Thymus (tissue), 14 donors: ENCODE measurements at places on chromosomes 1 and 21.

- no peak for DNase-seq
Observed at GRCh38 chr21:45533361-45533845, 8.8 kb downstream of the SLC19A1 start.

GRCh38 chr1:219472596-219472995 lies 140.3 kb downstream of the ZC3H11B start:
- DNase-seq: no peak

DNA sequence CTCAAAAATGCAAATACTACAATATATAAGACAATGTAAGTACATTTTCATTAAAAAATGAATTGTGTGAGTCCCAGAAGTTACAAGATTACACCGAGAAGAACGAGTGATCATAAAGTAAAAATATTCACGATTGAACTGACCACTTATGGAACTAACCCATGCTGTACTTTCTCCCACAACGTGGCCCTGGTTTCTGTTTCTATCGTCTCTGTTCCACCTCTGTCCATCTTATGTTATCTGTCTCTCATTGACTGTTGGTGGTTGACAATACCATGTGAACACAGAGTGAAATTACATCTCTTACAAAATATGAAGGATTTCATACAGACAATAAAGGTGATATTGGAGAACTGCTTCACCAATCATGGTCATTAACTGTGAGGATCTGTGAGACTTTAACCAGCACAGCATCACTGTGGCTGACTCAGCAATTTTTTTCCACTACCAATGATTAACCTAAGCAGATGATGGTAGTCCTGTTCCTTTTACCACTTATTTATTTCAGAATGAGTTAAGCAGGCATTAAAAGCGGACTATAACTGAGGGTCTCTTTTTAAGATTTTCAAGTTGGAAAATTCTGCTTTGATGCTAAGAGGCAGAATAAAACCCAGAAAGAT lies 165.1 kb downstream of the TGFB2 start:
- no peak for DNase-seq

DNA sequence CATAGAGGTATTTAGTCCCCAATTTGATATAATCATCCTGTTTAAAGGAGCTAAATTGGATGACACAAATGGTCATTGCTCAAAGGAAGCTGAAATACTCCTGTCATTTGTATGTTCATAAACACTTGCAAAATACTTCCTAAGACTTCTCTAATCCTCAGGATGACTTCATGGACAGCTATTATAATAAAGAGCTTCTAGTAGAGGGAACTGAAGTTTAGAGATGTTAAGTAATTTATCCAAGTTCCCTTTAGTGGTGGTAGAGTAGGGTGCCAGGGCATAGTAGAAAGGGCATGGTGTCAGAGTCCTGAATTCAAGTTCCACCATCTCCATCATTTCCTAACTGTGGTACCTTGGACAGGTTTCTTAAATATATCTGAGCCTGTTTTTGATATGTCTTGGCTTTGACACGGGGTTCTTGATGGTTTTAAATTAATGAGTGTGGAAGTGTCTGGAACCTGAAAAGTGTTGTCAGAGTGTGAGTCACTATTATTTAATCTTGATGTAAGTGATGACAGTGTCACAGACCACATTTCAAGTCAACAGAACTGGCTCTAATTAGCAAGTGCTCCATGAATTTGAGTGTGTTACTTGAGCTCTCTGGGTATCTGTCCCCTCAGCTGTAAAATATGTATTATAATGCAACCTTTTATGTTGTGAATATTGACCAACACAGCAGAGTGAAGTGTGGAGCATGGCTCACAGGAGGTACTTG lies 12.1 kb upstream of the GBP6 start:
- no peak for DNase-seq

GRCh38 chr1:188070848-188071247 lies 1242.1 kb downstream of the PLA2G4A start:
- no peak for DNase-seq

DNA sequence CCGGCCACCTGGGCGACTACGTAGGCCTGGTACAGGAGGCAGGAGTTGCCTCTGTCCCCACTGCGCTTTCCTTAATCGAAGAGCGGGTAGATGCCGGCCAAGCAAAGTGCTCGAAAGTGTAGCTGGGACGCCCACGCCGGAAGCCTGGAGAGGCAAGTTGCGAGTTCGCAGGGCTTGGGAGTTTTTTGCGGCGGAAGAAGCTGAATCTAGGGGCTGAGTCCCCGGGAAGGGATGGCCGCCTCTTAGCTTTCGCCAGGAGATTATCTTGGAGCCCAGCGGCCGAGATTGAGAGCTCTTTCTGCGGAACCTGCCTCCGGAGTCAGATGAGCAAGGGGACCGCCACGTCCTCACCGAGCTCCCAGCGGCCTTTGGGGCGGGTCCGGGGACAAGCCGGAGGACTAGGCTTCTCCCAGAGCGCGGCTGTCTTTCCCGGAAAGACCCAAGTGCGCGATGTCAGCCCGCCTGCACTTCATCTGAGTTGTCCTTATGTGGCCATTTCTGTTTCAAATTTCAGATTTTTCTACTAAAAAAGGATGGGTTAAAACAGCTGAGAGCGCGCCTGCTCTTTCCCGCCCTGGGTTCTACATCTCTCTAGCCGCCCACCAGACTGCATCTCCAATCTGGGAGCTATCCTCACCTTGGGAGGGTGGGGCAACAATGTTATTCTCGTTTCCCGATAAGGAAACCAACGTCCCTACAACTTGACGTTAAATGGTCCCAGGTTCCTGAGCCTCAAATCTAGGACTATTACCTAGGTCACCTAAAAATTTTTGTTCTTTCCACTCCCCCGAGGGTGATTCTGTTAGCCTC lies 12.4 kb upstream of the TBX15 start:
- DNase-seq: no peak

GRCh38 chr1:31122101-31122735 lies 56.7 kb upstream of the PUM1 start:
- no peak for DNase-seq

- no peak for DNase-seq
Observed at GRCh38 chr1:21594935-21595897, 73.9 kb downstream of the RAP1GAP start.

DNA sequence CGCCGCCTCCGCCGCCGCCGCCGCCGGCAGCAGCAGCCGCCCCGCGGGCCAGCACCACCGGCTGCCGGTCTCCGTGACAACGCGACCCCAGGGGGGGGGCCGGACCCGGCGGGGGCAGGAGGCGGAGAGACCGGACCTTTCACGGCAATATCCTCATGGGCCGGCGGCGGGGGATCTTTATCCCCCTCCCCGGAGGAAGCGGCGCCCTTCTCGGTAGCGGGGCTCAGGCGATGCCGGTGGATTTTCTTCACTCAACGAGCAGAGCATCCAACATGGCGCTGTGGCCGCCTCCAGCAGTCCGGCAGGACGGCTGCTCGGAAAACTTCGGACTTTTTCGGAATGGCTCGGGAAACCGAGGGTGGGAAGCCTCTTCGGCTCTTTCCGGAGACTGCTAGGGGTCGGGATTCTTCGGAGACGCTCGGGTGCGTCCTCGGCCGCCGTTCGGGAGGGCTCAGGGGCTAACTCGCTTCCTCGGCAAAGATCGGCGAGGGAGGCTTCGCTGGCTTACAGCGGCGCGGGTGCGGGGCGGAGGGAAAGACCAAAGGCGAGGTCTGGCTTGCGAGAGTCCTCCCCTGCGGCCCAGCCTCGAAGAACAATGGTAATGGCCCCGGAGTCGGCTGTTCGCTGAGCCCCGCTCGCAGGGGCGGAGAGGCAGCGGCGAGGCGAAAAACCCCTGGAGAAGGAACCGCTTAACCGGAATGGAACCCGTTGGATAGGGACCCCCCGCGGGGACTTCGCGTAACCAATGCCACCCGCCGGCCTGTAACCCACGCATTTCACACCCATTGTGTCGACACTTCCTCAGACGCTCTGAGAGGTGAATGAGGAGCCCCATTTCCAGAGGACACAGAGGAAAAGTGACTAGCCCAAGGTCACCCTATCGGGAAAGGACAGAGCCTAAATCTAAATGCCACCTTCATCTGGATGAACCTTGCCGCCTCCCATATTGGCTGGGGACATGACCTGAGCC lies at the start of gene EIF4G3:
Gene EIF4G3 (minus strand): TSS at position 312 of the 970 bp plus-strand sequence. CDS start 174,155 bp downstream, outside the sequence.
- peak; percentile 99 for DNase-seq
